ENCODE measurements at places on chromosomes 3 and 15.
A peak's percentile ranks its signal among the peaks of the same experiment; 100 is the strongest.

- DNase-seq, result no peak
Measured at GRCh38 chr3:73234354-73235014, 173.0 kb downstream of the EBLN2 start.

- DNase-seq, result no peak
Measured at GRCh38 chr3:194045289-194045688, 90.7 kb upstream of the HES1 start.

DNA sequence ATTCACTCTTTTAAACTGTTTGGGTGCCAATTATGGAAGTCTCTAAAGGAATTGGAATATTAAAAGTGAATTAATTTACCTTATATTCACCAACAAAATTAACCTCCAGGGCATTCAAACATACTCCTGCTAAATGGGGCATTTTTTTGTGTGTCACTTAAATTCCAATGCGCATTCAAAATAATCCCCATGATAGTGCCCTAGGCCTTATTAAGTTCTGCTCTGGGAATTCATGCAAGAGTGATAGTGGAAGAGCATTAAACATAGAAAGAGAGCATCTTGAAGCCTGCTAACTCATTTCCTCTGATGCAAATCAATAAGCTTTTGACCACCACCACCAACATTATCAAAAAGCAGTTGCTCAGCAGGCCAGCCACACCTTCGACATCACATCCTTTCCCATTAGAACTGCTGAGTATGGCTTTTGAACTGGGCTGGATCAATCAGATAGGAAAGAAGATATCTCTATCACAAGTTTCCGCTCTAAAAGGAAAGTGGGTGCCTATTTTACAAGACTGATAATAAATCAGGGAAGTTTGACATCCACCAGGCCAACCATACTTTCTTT, 156.7 kb downstream of the TMCO5A start:
- no peak for DNase-seq

DNA sequence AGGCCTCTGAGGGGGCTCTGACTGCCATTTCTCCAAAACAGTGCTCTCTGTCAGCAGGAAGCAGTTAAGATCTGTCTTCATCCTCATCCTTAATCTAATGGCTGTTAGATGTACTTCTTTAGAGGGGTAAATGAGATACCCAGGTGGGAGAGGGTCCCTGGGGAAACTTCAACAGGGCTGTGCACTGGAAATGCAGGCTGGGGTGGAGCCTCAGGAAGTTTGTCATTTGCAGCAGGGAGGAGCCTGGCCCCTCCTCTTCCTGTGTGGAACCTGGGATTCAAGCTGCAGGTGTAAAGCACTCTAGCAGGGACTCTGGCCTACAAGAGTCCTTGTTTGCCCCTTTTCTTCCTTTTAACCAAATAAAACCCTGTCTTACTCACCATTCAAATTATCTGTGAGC, 1173.6 kb downstream of the OTOL1 start:
- no peak for DNase-seq

GRCh38 chr3:96931119-96931862, 116.9 kb downstream of the EPHA6 start:
- DNase-seq, result no peak

- no peak for DNase-seq
Measured at GRCh38 chr15:44530653-44531052, 6.3 kb upstream of the EIF3J start.

- no peak for DNase-seq
Measured at GRCh38 chr3:101859882-101860448, 10.7 kb downstream of the NFKBIZ start.

DNA sequence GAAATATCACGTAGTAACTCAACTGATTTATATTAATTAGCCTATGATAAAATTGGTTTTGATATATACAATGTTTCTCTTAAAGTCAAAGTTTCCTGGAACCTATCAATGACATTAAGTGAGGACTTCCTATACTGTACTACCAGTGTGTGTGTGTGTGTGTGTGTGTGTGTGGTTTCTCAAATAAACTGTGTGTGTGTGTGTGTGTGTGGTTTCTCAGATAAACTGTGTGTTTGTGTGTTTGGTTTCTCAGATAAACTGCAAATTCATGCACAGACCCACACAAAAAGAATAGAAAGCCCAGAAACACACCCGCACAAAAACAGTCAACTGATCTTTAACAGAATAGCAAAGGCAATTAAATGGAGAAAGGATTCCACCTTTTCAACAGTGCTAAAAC, 14.5 kb upstream of the WDR5B start:
- DNase-seq, result no peak

- DNase-seq, result no peak
Measured at GRCh38 chr3:7982126-7982525, 519.5 kb upstream of the LMCD1 start.

GRCh38 chr3:182617500-182617899, 175.8 kb upstream of the ATP11B start:
- DNase-seq, result no peak

- DNase-seq, result no peak
Measured at GRCh38 chr3:61601831-61602230, 40.5 kb downstream of the PTPRG start.

GRCh38 chr15:81410318-81410753, 36.3 kb upstream of the TMC3 start:
- DNase-seq, result no peak

- peak; percentile 42 for DNase-seq
Measured at GRCh38 chr3:58167431-58168351, 43.1 kb downstream of the DNASE1L3 start.

DNA sequence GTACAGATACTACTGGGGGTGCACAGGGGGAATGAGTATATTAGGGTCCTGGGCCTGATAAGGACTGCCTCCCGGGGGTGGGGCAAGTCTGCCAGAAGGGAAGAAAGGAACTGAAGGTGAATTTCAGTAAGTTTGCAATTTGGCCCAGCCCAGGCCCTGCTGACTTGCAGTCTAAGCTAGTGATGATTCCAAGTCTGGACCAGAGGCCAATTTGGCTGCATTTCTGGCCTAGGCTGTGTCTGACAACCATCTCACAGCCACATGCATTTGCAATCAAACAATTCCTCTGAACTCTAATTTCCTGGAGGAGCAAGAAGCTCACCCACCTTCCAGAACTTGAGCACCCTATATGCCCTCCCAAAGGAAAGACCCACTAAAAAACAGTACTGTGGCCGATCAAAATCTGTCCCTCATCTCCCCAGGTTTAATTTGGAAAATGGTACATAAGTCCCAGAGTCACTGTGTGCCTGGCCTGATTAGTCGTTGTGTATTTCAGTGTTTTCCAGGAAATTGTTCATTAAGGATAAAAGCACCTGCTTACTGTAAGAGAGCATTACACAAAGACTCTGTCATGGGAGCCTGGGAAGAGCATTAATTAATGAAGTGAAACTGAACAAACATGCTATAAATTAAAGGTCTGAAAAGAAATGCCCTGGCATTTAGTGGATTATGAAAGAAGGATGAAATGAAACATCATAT, 114.5 kb downstream of the MEGF11 start:
- no peak for DNase-seq

- no peak for DNase-seq
Measured at GRCh38 chr15:52023169-52023922, 4.3 kb downstream of the MAPK6 start.

DNA sequence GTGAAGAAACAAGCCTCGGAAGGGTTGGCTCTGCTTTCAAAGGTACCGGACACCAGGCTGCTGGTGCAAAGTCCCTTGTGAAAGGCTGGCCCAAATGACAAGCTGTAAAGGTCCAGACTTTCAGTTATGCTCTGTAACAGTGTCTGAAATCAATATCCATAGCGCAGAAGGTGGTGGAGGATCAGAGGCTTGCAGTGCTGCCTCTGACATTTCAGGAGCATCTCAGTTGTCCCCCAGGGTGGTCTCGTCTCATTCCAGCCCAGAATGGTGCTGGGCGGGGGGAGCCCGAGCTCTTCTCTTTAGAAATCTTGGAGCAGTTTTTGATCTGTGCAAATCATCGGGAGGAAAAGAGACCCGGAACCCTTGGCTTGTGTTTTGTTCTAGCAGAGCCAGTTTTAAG, 402.3 kb upstream of the RGMA start:
- DNase-seq, result no peak

DNA sequence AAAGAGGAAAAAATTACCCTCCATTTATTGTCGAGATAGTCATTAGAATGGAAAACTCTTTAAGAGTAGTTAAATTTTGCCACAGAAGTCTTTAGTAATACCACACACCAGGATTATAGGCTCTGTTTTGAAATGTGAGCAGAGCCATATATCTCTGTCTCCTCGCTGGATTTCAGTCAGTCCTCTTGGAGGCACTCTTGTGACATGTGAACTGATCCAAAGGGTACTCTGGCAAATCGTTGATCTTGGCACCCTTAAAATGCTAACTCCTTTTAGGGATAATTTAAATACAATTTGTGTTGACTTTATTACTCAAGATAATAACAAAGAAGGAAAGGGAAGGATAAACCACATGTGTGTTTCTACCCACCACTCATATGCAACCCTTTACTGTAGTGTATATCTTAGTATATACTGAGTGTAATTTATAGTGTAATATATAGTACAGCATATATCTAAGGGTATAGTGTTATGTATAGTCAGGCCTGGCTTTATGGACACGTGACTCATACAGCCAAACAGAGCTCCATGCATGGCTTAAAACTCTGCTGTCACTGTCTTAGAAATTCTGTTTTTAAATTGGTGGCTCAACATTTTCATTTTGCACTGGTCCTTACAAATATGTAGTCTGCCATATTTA, 12.3 kb upstream of the KPNA4 start:
- DNase-seq, result no peak

DNA sequence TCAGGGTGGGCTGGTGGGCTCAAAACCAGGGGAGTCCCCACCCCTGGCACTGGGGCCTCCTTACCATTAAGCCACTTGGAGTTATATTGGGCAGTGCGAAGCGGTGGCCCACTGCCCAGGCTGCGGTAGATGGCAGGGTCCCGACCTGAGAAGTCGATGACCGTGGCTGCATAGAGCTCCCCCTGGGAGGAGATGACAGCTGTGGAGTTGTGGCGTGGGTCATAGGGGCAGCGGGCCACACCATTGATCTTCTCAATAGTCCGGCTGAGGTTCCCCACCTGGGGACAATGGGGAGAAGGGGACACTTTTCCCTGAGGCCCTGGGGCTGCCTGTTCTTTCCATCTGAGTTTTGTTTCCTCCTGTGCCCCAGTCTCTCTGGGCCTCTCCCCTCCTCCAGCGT, 99.8 kb downstream of the SEMA5B start:
- DNase-seq, result no peak

GRCh38 chr3:129506231-129506742, 22.2 kb upstream of the RHO start:
- no peak for DNase-seq

- DNase-seq, result no peak
Measured at GRCh38 chr3:54324103-54324502, 201.8 kb downstream of the CACNA2D3 start.

DNA sequence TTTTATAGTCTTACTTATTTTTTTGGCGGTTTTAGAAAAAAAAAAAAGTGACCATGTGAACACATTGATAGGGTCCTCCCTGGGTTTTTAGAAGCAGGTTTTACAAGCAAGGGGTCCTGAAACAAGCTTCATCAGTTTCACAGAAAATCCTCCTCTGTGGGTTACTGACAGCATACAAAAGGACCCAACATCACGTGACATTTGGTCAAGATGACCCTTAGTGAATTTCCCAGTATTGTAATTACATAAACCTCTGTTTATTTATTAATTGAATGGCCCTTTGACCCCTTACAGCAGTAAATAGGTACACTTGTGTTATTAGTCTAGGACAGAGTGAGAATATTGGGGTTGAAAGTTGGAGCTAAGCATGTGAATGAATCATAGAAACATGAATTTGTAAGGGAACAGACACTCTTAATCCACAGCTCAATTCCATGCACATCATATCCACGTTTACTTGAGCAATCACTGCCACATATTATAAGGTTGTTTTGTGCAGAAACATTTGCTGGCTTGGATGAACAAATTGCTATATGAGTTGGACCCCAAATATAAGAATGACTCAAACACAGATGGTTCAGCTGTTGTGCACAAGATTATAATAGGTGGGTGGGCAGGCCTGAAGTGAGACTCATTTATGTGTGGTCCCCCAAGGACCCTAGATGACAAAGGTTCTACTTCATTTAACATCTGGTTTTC, 137.5 kb downstream of the ZNF385D start:
- no peak for DNase-seq

GRCh38 chr15:52069559-52069958, 43.0 kb downstream of the BCL2L10 start:
- no peak for DNase-seq

DNA sequence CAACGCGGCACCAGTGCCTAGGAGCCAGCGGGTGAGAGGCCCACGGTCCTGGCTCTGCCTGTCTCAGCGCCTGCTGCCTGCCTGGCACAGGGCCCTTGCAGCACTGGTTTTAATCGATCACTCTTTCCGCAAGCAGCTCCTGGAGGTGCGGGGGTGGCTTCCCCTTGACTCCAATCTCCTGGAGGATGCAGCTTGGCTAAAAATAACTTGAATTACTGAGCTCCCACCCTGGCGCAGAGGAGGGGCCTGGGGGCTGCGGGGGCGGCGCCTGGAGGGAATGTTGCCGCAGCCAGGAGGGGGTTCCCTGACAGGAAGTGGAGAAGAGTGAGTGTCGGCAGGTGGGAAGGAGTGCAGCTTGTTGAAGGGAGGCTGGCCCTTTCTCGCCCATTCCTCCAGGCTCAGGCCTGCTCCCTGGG, 9.9 kb upstream of the RPL29 start:
- DNase-seq, result no peak

DNA sequence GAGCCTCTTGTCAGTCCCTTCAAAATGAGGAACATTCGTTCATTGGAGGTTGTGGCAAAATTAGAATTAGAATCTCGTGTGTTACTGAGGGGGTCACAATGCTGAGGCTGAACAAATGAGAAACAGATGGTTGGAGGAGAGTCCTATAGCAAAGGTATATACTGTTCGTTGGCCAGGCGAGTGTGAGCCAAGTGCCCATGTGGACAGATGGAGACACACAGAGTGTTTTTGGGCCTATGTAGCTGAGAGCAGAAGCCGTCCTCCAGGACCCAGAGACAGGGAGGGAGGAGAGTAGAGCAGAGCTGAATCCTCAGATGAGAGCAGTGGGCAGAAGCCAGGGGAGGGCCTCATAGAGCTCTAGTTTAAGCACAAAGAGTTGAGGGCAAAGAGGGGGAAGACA, 98.9 kb downstream of the NR1D2 start:
- DNase-seq, result no peak

GRCh38 chr3:46127503-46127902, 80.6 kb downstream of the CCR1 start:
- no peak for DNase-seq

DNA sequence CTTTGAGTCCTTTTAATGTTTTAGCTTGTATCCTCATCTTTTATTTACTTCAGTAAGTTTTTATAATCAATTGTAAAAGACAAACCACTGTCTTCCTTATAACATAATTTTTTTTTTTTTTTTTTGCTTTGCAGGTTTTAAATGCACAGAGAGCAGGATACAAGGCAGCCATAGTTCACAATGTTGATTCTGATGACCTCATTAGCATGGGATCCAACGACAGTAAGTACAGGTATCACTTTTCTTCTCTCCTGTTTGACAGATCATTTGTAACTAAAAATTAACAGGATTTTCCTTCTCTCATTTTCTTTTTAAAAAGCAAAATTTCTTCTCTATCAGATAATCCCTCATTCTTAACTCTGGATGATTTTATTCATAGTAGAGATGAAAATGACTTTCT, 75.4 kb downstream of the PFN2 start:
- no peak for DNase-seq
